ENCODE measurements at places on chromosomes 1 and 21.

- no peak for DNase-seq
These were observed 3.5 kb downstream of the CELA2A start for GRCh38 chr1:15459771-15460707.

DNA sequence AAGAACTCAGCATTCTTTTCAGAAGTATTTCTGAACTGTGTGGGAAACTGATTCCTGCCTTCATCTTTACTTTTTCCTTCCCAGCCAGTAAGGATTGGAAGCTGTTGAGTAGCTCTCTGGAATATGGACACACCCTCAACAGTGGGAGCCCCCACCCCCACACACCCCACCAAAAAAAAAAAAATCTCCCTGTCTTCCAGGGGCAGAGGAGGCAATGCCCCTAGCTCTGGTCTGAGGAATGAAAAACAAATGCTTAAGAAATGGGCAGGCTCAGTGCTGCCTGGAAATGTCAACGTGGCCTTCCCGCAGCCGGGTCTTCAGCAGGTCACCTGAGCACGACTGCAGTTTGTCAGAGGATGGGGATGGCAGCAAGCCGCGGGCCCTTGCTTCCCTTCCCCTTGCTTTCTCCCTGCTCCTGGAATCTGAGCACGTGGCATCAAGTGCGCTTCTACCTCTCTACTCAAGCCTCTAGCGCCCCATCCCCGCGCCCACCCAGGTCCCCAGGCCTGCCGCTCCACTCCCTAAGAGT, 479 bp downstream of the RGS16 start:
- DNase-seq = no peak

GRCh38 chr21:17858747-17859146, 39.6 kb upstream of the C21orf91 start:
- no peak for DNase-seq

DNA sequence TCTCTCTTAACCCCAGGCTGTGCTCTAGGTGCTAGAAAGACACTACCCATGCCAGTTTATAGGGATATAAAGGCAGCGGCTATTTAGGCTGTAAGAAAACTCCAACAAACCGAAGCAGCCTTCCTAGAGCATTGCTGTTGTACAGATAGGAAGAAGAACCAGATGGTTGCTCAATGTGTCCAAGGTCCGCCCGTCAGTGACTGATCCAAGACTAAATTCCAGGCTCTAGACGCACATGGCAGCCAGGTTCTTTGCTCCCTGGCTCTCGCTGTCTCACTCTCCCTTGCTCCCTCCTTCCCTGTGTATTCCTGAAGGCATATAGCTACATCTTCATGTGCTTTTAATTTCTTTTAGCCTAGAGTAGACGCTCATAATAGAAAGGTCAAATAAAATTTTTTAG, 303.4 kb downstream of the KIF26B start:
- no peak for DNase-seq

DNA sequence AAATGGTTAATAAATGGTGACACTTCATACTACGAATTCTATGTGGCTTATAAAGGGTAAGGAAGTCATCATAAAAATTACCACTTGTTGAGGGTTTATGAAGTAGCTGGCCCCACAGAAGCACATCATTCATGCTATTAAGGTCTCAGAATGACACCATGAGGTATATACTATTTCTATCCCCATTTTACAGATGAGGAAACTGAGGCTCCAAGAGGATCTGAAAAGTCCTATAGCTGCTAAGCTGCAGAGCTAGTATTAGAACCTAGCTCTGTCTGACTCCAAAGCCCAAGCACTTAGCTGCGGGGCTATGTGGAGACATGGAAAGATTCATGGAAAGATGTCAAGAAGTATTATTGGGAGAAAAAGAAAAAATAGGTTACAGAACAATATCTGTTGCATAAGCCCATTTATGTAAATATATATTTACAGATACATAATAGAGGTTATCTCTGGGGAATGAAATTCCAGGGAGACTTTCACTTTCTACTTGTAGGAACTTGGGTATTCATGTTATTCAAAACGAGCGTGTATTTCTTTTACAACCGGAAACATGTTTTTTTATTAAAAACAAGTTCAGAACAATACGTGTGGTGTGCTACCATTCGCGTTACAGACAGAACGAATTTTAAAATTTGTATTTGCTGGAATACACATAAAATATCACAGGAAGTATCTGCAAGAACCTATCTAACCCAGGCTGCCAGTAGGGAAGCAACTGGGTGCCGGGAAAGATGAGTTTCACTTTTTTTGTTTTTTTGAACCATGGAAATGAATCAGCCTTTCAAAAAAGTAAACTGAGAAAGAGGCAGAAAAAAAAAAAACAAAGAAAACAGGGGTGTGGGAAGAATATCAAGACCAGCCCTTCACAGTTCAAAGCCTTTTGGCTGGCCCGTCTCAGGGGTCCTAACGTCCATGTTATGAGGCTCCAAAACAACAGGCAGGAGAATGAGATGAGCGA, 13.4 kb downstream of the SPOCD1 start:
- no peak for DNase-seq

DNA sequence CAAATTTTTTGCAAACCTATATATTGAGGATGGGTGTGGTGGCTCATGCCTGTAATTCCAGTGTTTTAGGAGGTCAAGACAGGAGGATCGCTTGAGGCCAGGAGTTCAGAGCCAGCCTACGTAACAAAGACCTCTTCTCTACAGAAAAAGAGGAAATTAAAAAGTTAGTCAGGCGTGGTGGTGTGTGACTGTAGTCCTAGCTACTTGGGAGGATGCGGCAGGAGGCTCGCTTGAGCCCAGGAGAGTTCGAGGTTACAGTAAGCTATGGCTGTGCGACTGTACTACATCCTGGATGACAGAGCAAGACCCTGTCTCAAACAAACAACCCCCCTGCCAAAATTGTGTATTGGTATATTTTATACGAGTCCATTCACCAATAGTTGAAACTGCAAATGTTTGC, 589.7 kb downstream of the DPYD start:
- no peak for DNase-seq

DNA sequence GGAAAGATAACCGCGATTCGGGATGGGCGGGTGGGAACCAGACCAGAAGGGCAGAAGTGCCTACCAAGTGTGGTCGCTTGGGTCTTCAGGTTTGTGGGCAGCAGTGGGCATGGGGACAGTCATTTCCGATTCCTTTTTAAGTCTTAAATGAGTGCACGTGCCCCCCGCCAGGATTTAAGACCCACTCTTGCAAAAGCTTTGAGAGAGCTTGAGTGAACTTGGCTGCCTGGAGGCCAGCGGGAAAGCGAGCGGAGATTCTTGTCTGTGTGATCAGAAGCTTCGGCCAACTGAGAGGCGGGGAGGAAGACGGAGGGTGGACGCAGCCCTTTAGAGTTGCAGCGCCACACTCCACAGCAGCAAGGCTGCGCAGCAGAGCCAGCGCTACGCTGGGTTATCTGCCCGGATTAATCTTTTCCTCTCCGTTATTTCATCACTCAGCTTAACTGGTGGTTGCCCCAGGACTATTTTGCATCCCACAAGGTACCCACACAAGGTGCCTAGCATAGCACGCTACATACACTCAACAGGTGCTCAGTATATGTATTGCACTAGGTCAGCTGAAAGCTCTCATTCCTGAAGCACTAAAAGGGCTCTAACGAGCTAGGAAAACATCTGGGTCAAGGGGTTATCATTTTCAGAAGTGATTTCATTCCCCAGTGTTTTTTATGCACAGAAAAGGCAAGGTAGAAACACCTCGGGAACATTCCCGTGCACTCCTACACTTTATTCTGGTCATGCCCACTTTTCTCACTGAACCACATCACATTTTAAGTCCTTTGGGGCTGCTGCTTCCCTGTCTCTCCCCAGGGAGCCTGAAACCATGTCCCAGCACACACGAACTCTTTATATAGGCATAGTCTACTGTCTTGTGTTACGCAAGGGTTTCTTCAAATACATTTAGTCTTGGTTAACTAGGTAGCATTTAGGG, 1.5 kb upstream of the BATF3 start:
- no peak for DNase-seq

DNA sequence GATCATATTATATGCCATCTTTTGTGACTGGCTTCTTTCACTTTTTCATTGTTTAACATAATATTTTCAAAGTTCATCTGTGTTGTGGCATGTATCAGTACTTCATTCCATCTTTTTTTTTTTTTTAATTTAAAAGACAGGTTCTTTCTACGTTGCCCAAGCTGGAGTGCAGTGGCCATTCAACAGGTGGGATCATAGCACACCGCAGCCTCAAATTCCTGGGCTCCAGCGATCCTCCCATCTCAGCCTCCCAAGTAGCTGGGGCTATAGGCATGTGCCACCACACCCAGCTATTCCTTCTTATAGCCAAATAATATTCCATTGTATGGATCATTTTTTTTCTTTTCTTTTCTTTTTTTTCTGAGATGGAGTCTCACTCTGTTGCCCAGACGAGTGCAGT, 34.6 kb upstream of the ZNF281 start:
- DNase-seq = no peak

GRCh38 chr21:23686737-23687523, 1920.4 kb downstream of the MRPL39 start:
- DNase-seq = no peak

DNA sequence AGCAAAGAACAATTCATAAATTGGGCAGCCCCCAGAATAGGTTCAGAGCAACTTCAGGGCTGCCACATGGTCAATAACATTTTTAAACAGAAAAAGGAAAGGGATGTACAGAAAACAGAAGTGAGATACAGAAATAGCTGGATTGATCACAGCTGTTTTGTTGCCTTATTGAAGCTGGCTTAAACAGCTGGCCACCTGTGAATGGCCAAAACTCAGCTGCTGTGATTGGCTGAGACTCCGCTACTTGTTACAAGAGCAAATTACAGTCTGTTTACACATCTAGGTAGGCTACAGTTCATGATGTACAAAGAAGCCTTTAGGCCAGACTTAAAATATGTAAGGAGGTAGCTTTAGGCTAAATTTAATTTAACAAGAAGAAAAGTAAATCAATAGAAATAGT, 11.6 kb upstream of the IFNAR1 start:
- DNase-seq = no peak

- no peak for DNase-seq
These were observed 43.0 kb downstream of the XPR1 start for GRCh38 chr1:180674603-180675530.

DNA sequence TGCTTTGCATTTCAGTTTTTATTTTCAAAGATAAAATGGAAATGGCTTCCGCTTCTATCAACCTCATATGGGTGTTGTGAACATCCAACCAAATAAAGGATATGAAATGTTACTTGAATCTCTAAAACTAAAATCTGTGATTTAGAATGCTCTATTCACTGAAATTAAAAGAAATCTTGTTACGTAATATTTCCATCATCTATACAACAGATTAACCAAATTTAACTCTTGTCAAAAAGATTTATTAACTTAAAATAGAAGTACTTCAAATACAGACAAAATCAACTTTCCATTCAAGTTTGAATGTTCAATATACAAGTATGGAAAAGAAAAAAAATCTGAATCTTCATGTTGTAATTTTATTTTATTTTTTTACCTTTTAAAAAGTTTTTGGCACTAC, 18.7 kb downstream of the PRPF38A start:
- no peak for DNase-seq

GRCh38 chr21:16608209-16608830, 878.5 kb downstream of the USP25 start:
- no peak for DNase-seq

DNA sequence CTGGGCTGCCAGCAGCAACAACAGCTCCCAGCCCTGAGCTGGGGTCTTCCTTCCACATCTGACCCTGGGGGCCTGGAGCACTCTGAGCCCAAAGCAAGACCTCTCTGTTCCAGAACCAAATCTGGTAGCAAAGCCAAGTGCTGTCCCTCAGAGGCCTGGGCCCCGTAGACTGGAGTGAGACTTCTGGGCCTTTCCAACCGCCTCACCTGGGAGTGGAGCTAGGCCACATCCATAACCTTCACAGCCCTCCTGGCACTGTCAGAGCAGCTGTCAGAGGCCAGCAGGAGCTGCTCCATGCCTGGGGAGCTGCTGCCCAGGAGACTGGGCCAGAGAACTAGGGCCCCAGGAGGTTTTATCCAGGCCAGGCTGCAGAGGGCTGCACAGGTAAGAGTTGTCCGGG, 15.4 kb upstream of the SLC5A9 start:
- no peak for DNase-seq

GRCh38 chr21:27719226-27719625, 752.3 kb upstream of the ADAMTS5 start:
- no peak for DNase-seq

DNA sequence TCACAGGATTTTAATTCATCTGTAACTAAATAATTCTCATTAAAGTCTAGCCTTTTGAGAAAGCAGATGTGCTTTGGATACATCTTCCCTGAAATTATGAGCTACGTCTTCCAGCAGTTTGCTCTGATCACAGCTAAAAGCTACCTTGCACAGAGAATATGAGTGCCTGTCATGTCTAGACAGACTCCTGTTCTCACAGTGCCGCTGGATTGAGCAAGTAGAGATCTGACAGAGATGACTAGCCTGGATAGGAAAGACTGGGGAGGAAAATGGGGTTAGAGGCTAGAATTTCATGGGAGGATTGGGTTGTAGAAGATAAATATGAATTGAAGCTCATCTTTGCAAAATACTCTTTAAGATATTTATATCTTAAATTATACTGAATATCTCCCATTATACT, 24.1 kb downstream of the CEPT1 start:
- no peak for DNase-seq

- no peak for DNase-seq
These were observed 10.5 kb downstream of the UCK2 start for GRCh38 chr1:165837838-165838364.

- no peak for DNase-seq
These were observed 106.5 kb downstream of the UCHL5 start for GRCh38 chr1:192952646-192953045.

DNA sequence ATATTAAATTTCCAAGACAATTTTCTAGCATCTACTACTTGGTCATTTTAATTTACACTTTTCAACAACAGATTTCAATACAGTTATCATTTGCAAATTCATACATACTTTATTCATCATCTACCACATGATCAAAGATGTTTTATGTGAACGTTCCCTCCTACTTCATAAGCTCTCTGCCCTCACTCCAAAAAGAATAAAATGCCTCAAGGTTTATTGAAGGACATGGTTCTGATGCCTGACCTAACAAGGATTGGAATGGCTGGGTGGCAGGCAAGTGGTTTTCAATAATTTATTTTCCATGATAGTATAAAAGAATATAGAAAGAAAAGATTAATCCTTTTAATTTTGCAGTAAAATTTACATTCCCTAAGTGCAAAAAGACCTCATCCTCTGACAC, 5.4 kb downstream of the CDKN2C start:
- DNase-seq = no peak

GRCh38 chr1:205633421-205633976, 1.7 kb upstream of the ELK4 start:
- DNase-seq = no peak

- no peak for DNase-seq
These were observed 5.0 kb upstream of the PLA2G2C start for GRCh38 chr1:20191266-20191825.

GRCh38 chr1:28296401-28297261, 32.2 kb upstream of the MED18 start:
- no peak for DNase-seq

DNA sequence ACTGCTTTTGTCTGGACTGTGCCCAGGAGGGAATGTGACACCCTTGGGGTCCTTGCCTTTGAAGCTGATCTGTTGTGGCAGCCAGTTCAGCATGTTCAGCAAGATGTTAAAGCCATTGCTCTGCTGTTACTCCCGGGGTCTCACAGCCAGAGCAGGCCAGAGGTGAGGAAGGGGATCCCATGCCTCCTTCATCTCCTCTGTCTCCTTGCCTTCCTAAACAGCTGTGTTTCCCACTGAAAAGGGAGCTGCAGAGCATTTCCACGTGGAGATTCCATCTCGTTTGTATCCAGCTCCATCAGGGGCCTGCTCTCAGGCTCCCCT, 135.8 kb upstream of the COL6A1 start:
- DNase-seq = no peak

- DNase-seq = no peak
These were observed 208.3 kb downstream of the DSCAM start for GRCh38 chr21:40638466-40639251.

GRCh38 chr1:198072177-198072576, 84.6 kb upstream of the NEK7 start:
- DNase-seq = no peak

All from GM10248 (cell line).